ENCODE measurements at places on chromosomes 3 and 15. TPM values are rescaled to one million over a fixed set of nuclear protein-coding genes. Genes with fewer than 3 reads are reported as not detected.
A peak's percentile ranks its signal among the peaks of the same experiment; 100 is the strongest.

Gene SOX14
- not detected for total RNA-seq

GRCh38 chr3:186789554-186790260 is 6.3 kb downstream of the EIF4A2 start:
- DNase-seq: peak; percentile 6

DNA sequence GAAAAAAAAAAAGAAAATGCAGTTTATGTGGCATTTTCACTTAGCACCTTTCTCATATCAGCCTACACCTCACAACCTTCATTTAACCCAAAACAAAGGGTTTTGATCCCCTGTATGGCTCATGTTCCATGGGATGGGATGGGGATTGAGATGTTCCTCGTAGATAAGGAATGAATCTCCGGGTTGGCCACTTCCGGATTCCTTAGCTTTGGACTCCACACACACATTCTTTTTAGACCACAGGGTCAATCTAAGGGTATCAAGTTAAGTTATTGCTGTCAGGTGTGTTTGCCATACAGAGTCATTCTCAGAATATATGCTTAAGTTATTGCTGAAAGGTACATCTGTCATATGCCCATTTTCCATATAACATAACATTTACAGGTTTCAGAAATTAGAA is 301.4 kb upstream of the TGFBR2 start:
- no peak for DNase-seq

Gene GPR156
- total RNA-seq: 0.11 TPM

Gene IGSF10
- total RNA-seq: 0.33 TPM

GRCh38 chr15:99412626-99413025 is 153.2 kb upstream of the MEF2A start:
- DNase-seq: no peak
